Cardiac ventricle fibroblast (primary cell): ENCODE measurements at places on chromosomes 7 and 10. TPM values are rescaled to one million over a fixed set of nuclear protein-coding genes. Genes with fewer than 3 reads are reported as not detected.

CFAP46 gene
- 0.49 and 0.69 TPM in 2 replicates for total RNA-seq

PTF1A gene
- not detected in 2 replicates for total RNA-seq

AMZ1 gene
- total RNA-seq: 0.06 TPM in 1 of 2 replicates, not detected in the other

LIPA gene
- 45.1 and 48.2 TPM in 2 replicates for total RNA-seq

GPC2 gene
- total RNA-seq: 0.05 TPM in 1 of 2 replicates, not detected in the other

PARD3 gene
- 19.7 and 28.7 TPM in 2 replicates for total RNA-seq

VAX1 gene
- total RNA-seq: not detected in 2 replicates

HDAC9 gene
- total RNA-seq: 0.49 and 1.1 TPM in 2 replicates

NUTM2A gene
- 0.06 TPM in 1 of 2 replicates, not detected in the other for total RNA-seq

STOX1 gene
- total RNA-seq: 0.50 and 0.64 TPM in 2 replicates

ITGB8 gene
- 2.4 and 2.8 TPM in 2 replicates for total RNA-seq

FLNC gene
- total RNA-seq: 94.0 and 106 TPM in 2 replicates

KRIT1 gene
- total RNA-seq: 41.2 and 47.6 TPM in 2 replicates

ST8SIA6 gene
- total RNA-seq: not detected in 2 replicates

TUBAL3 gene
- total RNA-seq: not detected in 2 replicates

EPHA1 gene
- total RNA-seq: not detected in 2 replicates

SLC16A9 gene
- total RNA-seq: 0.37 and 0.59 TPM in 2 replicates

PPA1 gene
- total RNA-seq: 129 and 155 TPM in 2 replicates

PTN gene
- 6.3 and 6.7 TPM in 2 replicates for total RNA-seq

PCDH15 gene
- total RNA-seq: not detected in 2 replicates

AKR1C4 gene
- total RNA-seq: not detected in 2 replicates

SPDYE18 gene
- total RNA-seq: 0.44 and 0.98 TPM in 2 replicates

OR6B1 gene
- total RNA-seq: not detected in 2 replicates

TUBB8 gene
- not detected in 2 replicates for total RNA-seq

WNT16 gene
- total RNA-seq: not detected in 2 replicates

HYAL4 gene
- total RNA-seq: not detected in 2 replicates

CPXM2 gene
- total RNA-seq: 0.75 and 1.7 TPM in 2 replicates

ADIRF gene
- 13.2 and 14.4 TPM in 2 replicates for total RNA-seq

BBS9 gene
- total RNA-seq: 8.2 and 11.0 TPM in 2 replicates

FGFBP3 gene
- total RNA-seq: 0.05 TPM in 1 of 2 replicates, not detected in the other

HOXA13 gene
- total RNA-seq: not detected in 2 replicates

SLC26A3 gene
- total RNA-seq: not detected in 2 replicates

STRIP2 gene
- total RNA-seq: 0.87 and 0.88 TPM in 2 replicates

GNG11 gene
- 35.1 and 48.0 TPM in 2 replicates for total RNA-seq

SEMA4G gene
- 0.94 and 1.8 TPM in 2 replicates for total RNA-seq

SHOC2 gene
- 28.3 and 33.1 TPM in 2 replicates for total RNA-seq

CPEB3 gene
- total RNA-seq: 0.75 and 1.7 TPM in 2 replicates

FAM13C gene
- 5.1 and 6.1 TPM in 2 replicates for total RNA-seq

ZNF804B gene
- total RNA-seq: not detected in 2 replicates

UBTD1 gene
- 48.3 and 48.9 TPM in 2 replicates for total RNA-seq

MBL2 gene
- not detected in 2 replicates for total RNA-seq

CALY gene
- not detected in 2 replicates for total RNA-seq

ITIH5 gene
- total RNA-seq: 0.19 and 0.24 TPM in 2 replicates

WDR86 gene
- total RNA-seq: 2.4 and 4.6 TPM in 2 replicates

OR2A1 gene
- 0.05 TPM in 1 of 2 replicates, not detected in the other for total RNA-seq

GRID1 gene
- 0.12 and 0.44 TPM in 2 replicates for total RNA-seq

YAE1 gene
- total RNA-seq: 12.5 and 19.9 TPM in 2 replicates

HACD1 gene
- 2.1 and 8.5 TPM in 2 replicates for total RNA-seq

MICU1 gene
- total RNA-seq: 28.4 and 29.6 TPM in 2 replicates

IDI2 gene
- total RNA-seq: not detected in 2 replicates

ARMC3 gene
- total RNA-seq: not detected in 2 replicates

TMEM130 gene
- total RNA-seq: 8.4 and 9.7 TPM in 2 replicates

NUDT1 gene
- total RNA-seq: 17.8 and 25.2 TPM in 2 replicates

ATP5MK gene
- 269 and 308 TPM in 2 replicates for total RNA-seq

ZNF862 gene
- total RNA-seq: 9.0 and 10.2 TPM in 2 replicates

MET gene
- 1.1 and 1.3 TPM in 2 replicates for total RNA-seq

ADK gene
- 21.7 and 26.6 TPM in 2 replicates for total RNA-seq

SEMA3A gene
- 0.34 and 0.69 TPM in 2 replicates for total RNA-seq
